Germinal center (tissue), 1 donor: ENCODE measurements at places on chromosomes 11 and 22.

DNA sequence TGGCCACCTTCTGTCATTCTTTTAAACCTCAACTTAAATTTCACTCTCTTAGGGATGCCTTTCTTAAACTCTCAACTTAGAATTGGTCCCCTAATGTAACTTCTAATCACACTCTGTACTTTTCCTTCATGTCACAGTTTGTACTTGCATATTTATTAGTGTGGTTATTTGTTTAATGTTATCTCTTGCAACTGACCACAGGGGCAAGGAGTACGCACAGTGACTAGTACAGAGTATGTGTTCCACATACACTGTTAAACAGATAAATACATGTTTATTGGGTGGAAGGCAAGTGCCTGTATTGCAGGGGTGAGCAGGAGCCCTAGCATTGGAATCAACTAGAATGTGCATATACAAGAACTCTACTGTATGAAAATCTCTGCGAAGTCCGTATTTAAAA, 554.0 kb downstream of the INSC start:
- no peak for DNase-seq

DNA sequence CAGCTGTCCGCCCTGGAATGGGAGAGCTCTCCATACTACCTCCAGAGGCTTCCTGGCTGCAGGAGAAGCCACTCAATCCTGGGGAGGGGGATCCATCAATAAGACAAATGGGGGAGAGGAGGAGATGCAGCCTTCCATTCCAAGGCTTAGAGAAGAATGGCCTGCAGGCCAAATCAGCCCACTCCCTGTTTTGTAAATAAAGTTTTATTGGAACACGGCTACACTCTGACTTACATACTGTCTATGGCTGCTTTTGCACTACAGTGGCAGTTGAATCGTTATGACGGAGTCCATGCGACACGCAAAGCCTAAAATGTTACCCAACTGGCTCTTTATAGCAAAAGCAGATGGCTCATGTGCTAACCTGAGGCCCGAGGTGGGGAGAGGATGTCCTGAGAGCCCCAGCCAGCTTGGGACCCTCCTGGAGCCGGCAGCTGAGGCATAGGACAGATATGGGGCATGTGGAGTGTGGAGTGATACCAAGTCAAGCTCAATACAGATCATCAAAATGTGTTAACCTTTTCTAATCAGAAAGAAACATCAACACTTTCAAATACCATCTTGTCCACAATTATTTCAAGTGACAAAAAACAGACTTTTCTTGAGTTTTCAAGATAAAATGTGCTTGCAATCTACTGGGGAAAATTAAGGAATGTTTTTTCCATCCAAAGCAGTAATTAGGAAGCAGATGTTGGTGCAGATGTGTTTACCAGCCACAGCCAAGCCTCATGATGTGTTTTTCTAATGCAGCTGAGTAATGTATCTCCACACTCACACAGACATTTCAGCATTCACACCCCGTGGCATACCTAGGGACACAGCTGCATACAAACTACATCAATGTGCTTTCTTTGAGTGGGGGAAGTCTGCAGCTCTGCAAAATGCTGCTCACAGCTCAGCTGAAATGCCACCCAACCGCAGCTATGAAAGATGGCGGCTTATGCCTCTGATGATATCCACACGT, 181.6 kb downstream of the SHANK2 start:
- DNase-seq = no peak

DNA sequence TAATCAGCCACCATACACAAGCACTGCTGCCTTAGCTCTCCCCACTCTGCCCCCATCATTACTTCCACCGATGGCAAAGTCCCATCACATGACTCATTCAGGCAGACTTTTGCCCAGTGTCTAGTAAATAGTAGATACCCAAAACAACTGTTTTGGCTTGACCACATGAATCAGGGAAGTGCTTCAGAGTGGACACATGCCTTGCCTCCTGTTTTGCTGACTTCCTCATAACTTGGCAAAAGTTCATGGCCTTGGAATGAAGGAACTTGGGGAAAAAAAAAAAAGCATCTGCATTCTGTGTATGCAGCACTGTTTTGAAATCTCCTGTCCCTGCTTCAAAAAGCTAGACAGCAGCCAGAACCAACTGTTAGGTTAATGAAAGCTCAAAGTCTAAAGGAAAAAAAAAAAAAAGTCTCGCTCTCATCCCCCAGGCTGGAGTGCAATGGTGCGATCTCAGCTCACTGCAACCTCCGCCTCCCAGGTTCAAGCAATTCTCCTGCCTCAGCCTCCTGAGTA, 335.3 kb downstream of the FAM181B start:
- DNase-seq = no peak

DNA sequence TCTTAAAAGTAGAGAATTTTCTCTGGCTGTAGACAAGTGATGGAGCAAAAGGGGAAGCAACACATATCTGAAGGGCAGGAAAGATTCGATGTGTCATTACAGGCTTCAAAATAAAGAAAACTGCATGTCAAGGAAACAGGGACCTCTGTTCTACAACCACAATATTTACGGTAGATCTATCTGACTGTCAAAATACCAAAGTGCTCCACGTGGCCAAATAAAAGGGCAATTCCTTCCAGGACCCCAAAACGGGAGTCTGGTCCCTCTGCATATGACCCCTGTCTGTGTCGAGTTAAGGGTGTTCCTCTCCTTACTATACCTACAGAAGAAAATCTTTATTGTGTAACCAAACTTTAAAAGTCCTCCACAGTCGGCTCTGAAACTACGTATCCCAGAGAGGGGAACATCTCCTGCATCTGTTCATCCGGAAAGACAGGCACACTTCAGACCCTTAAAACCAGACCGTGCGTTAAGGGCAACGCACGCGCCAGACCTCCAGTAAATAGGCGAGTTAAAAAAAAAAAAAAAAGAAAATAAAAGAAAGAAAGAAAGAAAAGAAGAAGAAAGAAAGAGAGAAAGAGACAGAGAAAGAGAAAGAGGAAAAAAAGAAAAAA, 756 bp downstream of the CLNS1A start:
- no peak for DNase-seq

DNA sequence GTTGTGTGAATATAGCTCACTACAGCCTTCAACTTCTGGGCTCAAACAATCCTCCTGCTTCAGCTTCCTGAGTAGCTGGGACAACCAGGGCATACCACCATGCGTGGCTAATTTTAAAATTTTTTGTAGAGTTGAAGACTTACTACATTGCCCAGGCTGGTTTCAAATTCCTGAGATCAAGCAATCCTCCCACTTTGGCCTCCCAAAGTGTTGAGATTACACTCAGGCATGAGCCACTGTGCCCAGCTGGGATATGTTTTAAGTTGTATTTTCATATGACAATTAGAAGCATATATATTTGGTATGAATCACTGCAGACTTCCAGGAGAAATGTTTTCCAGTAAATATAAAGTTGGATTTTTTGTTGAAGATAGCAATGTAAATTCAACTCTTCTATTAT, 15.4 kb downstream of the DDX10 start:
- no peak for DNase-seq

GRCh38 chr11:78038697-78039313, 15.7 kb upstream of the KCTD14 start:
- DNase-seq = no peak

GRCh38 chr22:49505337-49506009, 322.2 kb downstream of the BRD1 start:
- no peak for DNase-seq

DNA sequence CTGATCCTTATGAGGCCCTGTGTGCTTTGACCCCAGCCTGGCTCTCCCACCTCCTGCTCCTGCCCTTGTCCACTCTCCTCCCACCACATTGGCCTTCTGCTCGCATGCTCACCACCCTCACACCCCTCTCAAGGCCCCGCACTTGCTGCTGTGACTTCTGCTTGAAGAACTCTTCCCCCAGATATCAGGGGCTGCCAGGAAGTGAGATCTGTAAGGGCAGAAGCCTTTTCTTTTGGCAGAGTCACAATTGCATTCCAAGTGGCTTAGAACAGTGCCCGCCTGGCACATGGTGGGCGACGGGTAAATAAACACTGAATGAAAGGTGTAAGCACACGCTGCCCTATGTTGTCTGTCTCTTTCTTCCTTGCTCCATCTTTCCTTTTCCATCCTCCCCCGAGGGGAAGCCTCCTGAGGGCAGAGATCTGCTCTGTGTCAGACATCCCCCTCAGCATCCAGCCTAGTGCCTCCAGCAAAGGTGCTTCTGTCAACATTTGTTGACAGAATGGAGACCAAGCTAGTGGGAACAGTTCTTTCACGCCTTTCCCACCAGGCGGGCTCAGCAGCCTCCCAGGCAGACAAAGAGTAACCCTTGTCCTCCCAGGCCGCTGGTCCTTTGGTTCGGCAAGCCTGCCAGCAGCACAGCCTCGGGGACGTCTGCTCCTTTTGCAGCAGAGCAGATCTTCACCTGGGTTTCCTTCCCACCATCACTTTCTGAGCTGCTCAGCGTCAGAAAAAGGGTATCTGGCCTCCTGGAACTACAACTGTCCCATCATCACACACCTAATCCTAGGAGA, 10.0 kb upstream of the PEX26 start:
- no peak for DNase-seq

DNA sequence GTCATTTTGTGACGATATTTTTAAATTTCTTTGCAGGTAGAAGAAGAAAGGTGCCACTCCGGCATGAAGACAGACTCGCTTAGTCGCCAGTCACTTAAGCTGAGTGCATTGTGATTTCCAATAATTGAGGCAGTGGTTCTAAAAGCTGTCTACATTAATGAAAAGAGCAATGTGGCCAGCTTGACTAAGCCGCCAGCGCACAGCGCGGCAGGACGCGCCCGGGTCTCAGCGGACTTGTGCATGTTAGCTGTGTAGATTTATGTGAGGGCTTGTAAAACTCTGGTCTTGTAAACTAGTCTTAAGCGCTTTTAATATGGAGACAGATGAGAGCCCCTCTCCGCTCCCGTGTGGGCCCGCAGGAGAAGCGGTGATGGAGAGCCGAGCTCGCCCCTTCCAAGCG, 5.6 kb downstream of the DGCR8 start:
- no peak for DNase-seq

GRCh38 chr11:105609341-105609781, 512 bp upstream of the GRIA4 start:
- no peak for DNase-seq

DNA sequence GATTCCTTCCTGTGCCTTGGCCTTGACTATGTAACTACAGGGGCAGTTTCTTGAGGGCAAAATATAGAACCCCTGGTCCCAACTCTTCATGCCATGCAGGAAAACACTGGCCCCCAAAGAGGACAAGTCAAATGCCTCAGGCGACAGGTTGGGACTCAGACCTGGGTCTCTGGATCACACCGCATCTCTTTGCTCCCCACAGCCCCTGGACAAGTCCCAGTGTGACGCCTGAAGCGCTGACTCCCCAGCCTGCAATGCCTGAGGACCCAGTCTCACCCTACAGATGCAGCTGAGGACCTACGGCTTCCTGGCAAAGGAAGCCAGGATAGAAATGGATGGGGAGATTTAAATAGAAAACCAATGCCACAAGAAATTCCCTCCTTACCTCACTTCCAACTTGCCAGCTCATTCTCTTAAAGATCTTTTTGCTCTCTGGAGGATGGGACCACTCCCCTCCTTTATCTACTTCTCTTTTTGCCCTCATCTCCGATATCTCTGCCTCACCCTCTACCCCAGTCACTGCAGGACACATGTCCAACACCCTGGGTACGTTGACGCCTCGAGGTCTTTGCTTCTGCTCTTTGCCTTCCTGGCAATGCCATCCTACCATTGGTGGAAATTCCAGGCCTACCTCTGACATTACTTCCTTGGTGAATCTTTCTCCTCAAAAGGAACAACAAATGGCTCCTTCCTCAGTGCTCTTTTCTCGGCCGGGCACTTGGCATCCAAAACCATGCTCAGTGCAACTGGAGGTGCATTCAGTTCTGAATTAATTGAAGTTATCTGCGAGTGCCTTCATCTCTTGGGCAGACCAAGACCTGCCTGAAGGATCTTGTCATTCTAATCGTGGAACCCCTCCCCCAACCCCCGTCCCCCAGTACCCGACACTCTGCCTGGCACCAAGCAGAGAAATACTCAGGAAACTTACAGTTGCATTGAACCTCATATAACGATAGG, 2.0 kb upstream of the PRDM11 start:
- no peak for DNase-seq

GRCh38 chr22:41793871-41794270, 6.6 kb upstream of the CCDC134 start:
- DNase-seq = no peak

DNA sequence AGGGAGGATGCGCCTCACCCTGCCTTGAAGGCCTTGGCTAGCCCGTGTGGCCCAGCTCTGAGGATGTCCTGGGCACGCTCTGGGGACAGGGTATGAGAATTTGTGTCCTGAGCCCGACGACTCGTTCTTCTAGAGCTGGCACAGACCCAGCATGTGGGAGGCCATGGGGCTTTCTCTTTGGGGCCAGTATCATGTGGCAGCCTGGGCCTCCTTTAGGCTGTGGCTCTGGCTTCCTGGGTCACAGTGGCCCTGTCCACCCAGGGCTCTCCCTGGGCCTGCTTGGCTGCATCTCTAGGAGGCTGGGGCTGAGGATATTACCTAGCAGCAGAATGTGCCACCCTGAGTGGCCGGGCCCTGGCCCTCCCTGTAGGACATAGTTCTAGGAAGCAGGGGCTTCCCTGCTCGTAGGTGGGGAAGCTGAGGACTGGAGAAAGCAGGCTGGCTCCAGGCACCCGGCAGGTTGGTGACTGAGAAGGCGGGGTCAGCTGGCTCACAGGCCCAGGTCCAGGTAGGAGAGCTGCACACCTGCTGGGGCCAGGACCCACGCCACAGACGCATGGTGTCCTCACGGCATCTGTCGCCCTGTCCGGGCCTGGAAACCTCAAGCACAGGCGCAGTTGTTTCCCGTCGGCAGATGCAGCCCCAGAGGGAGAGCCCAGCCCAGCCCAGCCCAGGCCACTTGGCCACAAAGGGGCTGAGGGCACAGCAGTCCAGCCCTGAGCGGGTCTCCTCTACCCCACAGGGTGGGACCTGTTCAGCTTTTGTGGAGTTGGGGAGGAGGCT, 6.8 kb downstream of the CCDC188 start:
- DNase-seq = no peak

DNA sequence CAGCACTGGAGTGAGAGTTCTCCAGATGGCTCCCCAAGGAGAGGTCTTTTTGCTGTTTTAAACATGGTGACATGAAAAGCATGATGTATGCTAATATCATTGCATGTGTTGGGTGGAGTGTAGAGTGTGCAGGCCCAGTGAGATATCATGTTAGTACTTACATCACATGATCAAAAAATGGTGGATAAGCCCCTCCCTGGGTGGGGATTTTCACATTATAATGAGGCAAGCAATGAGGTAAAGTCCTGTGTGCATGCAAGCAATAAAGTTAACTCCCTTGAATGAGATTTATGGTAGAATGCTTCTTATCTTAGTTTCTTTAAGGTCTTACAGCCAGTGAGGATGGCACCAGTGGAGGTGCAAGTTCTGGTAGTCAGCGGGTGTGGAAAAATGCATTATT, 8.5 kb downstream of the FAM111B start:
- DNase-seq = no peak

GRCh38 chr22:25795478-25795877, 53.5 kb downstream of the MYO18B start:
- no peak for DNase-seq
